ENCODE measurements at places on chromosomes 1 and 21.

DNA sequence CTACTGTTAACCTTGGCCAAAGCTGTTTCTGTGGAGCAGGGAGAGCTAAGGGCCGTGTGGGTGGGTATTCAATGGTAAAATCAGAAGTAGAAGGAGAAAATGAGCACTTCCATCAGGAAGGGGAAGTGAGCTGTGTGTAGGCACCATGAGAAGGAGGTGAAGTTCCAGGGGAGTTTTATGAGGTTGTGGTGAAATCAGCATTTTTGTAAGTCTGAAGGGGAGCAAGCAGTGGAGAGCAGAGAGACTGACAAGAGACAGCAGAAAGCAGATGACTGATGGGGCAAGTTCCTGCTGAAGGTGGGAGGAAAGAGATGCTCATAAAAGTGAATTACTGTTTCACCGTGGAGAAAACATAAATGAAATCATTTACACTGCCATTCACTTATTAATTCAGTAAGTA is 2.7 kb upstream of the GPR88 start:
- no peak for DNase-seq

DNA sequence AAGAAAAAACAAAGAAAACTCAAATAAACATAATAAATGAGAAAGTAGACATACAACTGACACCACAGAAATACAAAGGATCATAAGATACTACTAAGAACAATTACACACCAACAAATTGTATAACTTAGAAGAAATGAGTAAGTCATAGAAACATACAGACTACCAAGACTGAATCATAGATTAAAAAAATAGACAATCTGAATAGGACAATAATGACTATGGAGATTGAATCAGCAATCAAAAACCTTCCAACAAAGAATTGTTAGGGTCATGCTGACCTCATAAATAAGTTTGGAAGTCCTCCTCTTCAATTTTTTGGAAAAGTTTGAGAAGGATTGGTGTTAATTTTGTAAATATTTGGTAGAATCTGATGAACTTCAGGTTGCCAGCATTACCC is 159.0 kb downstream of the PTBP2 start:
- DNase-seq, result no peak

DNA sequence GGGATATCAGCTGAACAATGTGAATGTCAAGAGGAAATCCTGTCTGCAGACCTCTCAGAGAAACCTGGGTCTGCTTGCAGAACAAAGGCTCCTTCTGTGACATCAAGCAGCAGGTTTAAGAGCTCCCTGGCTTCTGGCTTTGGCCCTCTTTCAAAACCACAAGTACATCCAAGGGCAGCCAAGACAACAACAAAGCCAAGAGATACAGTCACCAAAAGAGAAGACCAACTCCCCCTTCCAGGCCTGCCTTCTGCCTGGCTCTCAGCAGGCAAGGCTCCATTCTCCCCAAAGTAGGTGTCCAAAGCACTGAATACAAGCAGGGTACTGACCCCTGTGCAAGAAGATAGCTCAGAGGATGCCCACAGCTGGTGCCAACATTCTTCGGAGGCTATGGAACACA is 11.5 kb downstream of the BCAR3 start:
- DNase-seq, result no peak

DNA sequence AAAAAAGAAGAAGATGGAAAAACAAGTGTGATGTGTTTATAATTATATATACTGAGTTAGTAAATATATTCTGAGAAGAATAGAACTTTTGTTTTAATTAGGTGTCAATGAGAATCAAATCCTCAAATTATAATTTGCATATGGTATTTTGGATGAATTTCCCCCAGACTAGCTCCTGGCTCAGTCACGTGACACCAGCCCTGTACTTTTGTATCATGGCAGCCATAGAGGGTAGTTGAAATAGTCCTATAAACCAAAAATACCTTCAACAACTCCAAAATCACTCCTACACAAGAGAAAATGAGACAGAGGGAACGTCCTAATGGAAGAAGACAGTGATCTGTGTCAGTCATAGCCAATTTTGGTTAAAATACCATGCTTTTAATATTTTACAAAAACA is 9.0 kb upstream of the S1PR1 start:
- no peak for DNase-seq

- peak; percentile 54 for DNase-seq
These were observed 686 bp downstream of the ARF1 start for GRCh38 chr1:228082918-228083870.

GRCh38 chr21:38295997-38296764 is 39.4 kb downstream of the KCNJ15 start:
- no peak for DNase-seq

DNA sequence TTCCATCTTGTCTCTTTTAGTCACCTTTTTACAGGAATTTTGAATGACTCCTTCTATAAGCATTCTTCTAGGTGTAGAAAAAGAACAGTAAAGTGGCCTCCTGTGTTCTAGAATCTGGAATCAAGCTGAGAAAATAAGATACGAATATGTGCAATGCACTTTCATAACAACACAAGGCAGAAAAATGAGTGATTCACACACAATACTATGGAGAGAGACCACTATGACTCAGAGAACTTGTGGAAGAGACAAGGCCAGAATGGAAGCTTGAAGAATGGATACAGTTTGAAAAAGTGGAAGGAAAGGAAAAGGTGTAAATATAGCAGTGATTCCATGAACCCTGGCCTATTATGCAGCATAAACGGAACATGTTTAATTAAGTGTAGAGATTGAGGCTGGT is 57.1 kb upstream of the SAMSN1 start:
- no peak for DNase-seq

DNA sequence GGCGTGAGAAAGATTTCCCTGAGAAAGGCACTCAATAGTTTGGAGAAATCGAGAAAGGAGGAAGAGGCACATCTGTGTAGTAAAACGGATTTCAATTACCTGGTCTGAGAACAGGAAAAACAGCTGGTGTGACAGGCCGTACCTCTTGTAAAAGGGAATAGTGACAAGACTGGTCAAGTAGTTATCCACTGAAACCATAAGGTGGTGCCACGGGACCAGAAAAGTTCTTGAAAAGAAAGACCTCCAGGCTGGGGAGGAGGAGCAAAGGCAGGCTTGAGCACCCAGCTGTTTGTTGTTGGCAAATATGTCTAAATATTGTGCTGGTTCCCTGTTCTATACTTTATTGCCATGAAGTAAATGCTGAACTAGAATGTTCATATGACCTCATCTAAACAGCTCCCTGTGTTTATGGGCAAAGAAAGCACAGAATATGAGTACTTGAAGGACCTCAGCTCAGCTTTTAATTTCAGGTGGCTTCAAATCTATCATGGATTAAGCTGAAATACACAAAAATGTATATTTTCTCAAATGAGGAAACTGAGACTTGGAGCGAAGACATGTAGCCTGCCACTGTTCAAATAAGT is 4.0 kb downstream of the HAO2 start:
- DNase-seq, result no peak

- DNase-seq, result no peak
These were observed 3.2 kb downstream of the EFNA4 start for GRCh38 chr1:155066777-155067176.

DNA sequence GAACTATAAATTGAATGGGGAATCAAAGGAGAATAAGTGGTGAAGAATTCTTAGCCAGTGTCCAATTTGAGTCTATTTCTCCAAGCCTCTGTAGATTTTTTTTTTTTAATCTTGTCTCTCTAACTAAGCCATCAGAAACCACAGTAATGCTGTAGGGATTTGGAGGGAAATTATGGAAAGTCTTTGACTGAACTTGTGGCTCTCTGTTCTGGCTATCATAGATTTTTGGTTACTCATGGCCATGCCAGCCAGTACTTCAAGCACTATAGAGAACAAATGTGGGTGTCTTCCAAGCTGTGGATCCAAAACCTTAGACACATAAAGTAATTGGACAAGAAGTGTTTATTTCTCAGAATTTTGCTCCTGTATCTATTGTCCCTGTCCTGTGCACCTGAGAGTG is 147.9 kb downstream of the LRRC40 start:
- DNase-seq, result no peak

- no peak for DNase-seq
These were observed 376.4 kb upstream of the LRRC7 start for GRCh38 chr1:69191335-69191734.

- DNase-seq, result no peak
These were observed 181.5 kb downstream of the PRDM2 start for GRCh38 chr1:13881385-13882088.

GRCh38 chr1:15215116-15215515 is 31.9 kb upstream of the FHAD1 start:
- no peak for DNase-seq

- no peak for DNase-seq
These were observed 103.8 kb downstream of the PCBP3 start for GRCh38 chr21:45747233-45747766.

GRCh38 chr1:230067871-230068620 is 1.0 kb downstream of the GALNT2 start:
- DNase-seq, result peak; percentile 47

DNA sequence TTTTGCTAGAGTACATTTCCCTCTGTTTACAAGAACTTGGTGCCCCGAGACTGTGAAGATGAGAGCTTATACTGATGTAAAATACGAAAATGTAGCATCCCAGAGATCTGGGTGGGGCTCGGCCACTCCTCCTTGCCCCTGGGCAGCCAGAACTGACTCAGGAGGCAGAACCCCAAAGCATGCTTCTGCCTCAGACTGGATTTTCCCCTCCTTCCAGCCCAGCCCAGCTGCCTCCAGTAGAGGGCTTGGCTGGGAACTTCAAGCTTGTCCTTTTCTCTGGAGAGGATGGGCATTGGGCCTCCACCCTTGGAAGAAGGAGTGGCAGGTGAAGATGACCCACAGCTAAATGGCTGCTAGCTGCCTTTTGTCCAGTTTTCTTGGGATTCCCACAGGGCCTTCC is 24.3 kb upstream of the BTG2 start:
- DNase-seq, result no peak

DNA sequence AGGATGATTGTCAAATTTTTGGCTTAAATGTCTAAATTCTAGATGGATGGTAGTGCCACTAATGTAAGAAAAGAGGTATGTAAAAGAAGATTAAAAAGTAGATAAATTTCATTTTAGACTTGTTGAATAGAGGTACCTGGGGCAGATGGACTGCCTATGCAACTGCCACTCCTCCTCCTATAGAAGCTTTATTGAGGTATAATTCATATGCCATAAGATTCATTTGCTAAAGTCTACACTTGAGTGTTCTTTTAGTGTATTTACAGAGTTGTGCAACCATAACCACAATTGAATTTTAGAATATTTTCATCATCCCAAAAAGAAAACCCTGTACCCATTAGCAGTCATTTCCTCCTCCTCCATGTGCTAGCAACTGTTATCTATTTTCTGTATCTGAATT is 70.6 kb downstream of the FNBP1L start:
- no peak for DNase-seq

DNA sequence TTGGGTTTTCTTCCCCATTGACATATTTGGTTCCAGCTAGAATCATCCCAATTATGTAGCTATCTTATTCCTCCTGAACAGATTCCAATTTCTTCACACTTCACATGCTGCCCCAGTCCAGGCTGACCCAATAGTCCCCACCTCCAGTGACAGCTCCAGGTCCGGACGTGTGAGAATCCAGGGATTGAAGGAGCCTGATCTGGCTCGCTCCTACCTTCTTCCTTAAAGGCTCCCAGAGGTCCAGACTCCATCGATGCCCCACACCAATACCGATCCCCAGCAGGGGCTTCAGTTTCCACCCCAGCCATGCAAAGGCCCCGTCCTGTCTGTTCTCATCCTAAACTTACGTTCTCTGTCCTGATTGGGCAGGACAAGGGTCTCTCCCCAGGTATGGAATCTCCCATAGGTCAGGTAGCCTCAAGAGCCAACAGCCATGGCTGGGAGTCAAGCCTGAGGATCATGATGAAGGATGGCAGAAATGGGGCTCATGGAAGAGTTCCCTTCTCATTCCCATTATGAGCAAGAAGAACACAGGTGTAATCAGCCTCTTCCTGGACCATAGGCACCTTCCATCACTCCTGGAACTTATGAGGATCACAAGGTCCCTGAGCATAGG is 20.4 kb upstream of the SLAMF9 start:
- DNase-seq, result no peak

DNA sequence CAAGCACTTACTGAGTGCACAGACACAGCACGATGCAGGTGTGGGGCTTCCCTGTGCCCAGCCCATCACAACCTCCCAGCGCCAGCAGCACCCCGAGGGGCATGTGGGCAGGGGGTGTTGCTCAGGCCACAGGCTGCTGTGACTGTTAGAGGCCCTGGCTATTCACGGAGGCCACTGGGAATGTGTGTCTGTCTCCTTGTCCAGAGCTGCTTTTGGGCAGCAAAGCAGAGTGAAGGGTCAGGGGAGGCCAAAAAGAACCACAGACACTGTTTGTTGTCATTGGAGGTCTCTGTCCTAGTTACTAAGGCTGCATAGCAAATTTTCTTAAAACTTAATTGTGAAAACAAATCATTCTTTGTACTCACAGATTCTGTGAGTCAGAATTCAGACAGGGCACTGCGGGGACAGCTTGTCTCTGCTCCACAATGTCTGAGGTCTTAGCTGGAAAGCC is 49.6 kb downstream of the TNFRSF8 start:
- DNase-seq, result no peak
